ENCODE measurements at places on chromosomes 3 and 15.

DNA sequence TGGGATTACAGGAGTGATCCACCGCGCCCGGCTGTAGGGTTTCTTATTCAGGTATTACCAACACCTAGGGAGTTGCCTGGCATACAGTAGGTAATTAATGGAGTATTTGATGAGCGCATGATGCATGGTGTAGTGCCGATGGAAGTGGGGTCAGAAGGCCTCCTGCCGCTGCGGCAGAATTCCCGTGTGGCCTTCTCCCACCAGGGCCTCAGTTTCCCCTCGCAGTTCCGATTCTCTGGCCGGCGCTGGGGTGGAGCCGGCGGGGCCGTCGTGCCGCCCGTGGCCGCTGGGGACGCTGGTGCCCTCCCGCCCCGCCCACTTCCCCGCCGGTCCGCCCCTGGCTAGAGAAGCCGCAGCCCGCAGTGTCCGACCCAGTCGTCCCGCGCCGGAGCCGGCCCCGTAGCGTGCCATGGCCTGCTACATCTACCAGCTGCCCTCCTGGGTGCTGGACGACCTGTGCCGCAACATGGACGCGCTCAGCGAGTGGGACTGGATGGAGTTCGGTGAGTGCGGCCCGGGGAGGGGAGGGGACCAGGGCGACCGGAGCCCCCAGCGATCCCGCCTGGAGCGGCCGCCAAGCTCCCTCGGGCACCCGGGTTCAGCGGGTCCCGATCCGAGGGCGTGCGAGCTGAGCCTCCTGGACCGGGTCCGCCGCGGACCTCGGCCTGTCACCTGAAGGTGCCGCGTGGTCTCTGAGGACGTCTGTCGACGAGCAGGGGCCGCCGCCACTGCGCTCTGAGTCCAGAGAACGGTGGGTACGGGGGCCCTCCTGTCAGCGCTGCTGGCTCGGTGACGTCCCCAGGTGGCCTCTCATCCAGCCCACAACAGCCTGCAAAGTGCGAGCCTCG, at the start of gene IRAK2:
Gene IRAK2, plus strand, starts transcription at position 374 of the 848 bp plus-strand sequence. Its CDS starts 36 bp downstream, at position 410.
- DNase-seq: no peak

DNA sequence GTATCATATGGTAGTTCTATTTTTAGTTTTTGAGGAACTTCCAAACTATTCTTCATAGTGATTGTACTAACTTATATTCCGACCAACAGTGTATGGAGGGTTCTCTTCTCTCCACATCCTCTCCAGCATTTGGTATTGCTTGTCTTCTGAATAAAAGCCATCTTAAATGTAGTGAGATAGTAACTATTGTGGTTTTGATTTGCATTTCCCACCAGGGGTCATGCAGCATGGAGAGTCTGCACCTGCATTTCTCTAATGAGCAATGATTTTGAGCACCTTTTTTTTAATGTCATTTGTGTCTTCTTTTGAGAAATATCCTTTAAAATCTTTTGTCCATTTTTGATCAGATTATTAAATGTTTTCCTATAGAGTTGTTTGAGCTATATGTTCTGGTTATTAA, 718.5 kb downstream of the ZBBX start:
- DNase-seq: no peak

DNA sequence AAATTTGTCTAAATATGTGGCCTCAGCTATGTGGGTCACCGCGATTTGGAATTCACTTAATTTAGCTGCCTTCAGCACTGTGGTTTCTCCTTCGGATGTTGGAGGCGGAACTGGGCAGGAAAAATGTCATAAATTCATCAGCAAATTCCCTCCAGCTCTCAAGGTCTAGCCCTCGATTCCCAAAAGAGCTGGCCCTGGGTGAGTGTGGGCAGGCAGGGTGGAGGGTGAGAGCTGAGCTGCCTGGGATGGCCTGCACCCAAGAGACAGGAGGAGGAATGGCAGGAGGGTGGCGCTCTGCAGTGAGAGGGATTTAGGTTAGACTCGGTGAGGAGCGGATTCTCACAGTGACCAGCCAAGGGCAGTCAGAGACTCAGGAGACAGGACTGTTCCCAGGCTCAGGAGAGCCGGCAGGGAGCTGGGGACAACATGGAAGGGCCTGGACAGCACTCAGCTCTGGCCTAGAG, 57.1 kb downstream of the FEM1B start:
- no peak for DNase-seq

GRCh38 chr3:49110780-49111179, 6.2 kb upstream of the QARS1 start:
- DNase-seq: no peak

- no peak for DNase-seq
Measured at GRCh38 chr3:120424506-120424905, 26.3 kb downstream of the FSTL1 start.

DNA sequence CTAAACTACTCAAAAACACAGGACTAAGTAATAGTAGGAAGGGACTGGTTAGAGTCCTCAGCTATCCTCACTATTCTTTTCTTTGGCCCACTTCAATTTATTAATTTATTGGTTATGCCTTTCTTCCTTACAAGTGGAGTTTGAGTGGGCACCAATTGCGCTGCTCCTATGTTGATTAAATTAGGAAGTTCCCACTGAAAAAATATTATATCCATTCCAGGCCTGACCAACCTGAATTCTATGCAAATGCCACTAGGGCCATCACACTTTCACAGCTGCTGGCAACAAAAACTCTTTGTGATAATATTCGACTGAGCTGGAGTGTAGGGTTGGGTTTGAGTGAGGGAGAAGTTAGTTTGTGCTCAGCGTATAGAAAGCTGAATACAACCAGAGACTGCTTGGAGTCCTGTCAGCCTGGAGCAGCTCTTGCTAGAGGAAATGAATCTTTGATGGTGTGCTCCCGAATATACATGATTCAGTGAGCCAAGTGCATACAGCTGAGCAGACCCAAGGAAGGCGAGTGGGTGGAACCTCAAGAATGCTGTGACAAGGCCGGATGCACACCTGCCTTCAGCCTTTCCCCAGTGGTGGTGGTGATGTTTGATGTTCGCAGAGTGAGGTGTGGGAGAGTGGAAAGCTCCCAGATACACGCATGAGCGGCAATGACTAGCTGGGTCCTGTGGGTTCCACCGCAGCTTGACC, 1.5 kb downstream of the ARHGEF3 start:
- no peak for DNase-seq

- DNase-seq: no peak
Measured at GRCh38 chr3:101825904-101826445, 23.3 kb upstream of the NFKBIZ start.

GRCh38 chr15:70835415-70835814, 18.5 kb downstream of the LARP6 start:
- no peak for DNase-seq

- DNase-seq: no peak
Measured at GRCh38 chr15:89199746-89200145, 21.6 kb downstream of the RLBP1 start.

- no peak for DNase-seq
Measured at GRCh38 chr15:93257920-93258319, 168.9 kb upstream of the RGMA start.

GRCh38 chr3:127156338-127157050, 36.4 kb upstream of the PRR23E start:
- DNase-seq: no peak

DNA sequence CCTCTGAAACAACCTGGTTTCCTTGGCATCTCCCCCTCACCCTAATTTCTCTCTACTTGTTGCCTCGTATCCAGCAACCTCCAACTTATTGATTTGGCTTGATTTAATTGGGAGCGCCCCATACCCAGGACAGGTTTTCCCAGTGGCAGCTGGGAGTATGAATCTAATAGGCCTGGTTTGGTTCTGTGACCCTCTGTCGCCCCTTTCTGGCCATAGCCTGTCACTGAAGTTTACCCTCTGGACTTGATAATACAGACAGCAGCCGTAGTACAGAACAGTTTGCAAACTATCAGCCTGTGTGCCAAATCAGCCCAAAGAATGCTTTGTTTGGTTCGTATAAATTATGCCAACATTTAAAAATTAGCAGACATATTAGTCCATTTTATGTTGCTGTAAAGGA, 525.1 kb upstream of the GOLIM4 start:
- no peak for DNase-seq

GRCh38 chr3:169660709-169661360, 2.7 kb downstream of the MECOM start:
- no peak for DNase-seq

GRCh38 chr15:57411945-57412768, 35.9 kb downstream of the CGNL1 start:
- no peak for DNase-seq

DNA sequence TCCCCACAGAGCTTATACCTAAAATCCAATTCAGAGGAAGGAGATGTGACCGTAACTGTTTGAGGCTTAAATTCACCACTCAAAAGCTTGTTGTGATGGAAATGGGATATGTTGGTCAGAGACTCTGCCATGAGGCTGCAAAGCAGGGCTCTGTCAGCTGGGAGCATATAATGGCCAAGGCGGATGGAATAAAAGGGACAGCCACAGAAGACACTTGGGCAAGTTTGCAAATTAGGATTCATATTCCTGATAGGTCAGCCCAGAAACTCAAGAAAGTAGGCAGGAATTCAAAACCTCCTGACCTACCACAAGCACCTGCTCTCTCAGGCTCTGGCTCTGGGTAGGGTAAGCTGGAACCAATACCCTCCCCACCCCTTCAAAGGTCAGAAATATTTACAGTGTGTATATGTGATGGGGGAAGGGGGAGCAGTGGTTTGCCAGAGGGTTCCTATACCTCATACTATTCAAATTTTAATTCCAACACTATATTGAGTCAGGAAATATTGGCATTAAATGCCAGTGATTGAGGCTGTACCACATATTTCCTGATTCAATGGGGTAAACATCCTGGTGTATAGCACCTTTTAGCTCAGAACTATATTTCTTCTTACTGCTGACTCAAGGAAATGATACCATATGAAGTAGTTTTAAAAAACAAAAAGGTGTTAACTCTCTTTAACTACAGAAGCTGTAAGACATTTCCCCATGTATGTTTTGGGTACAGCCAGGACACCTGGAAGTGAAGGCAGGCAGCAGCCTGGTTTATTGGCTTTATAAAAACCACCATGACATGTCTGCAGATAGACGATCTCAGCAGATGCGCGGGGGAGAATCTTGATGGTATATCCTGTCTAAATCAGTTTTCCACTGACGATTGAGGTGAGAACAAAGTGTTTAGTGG, 19.2 kb downstream of the FYCO1 start:
- DNase-seq: no peak

DNA sequence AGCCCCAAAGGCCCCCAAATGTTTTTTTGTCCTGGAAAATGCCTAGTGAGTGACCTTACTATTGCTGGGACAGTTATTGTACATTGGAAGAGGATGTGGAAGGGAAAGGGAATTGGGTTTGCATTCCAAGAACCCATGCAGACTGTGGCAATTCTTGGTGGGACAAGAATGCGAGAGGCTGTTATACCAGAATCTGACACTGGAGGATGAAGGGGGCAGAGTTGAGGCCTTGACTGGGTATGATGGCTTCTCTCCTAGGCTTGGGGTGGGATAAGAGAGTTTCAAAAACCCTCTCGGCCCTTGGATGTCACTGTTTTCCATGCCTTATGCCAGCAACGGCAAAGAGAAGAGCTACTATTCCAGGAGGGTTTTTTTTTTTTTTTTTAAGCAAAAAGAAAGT, 25.3 kb downstream of the IL16 start:
- DNase-seq: no peak

GRCh38 chr3:16504242-16504641, 9.3 kb downstream of the RFTN1 start:
- peak; percentile 49 for DNase-seq

- no peak for DNase-seq
Measured at GRCh38 chr3:173800154-173800553, 402.6 kb downstream of the NLGN1 start.

GRCh38 chr3:164679245-164679644, 399.1 kb downstream of the SI start:
- DNase-seq: no peak

DNA sequence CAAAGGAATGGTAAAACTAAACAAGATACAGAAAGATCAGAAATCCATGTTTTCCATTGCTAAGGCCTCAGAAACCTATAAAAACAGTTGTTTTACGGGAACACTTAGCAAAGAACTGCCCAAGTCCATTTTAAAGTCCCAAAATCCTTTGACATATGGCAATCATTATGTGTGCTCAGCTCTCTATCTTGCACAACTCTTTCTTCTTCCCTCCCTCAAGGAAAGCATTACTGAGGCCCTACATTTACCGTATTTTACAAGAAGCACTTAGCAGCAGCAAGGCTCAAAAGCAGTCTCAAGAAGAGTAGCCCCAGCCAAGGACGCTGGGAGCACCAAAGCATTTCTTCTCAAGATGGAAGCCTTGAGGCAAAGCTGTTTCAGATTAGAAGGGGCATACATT, 169.6 kb upstream of the LRTM1 start:
- no peak for DNase-seq

- no peak for DNase-seq
Measured at GRCh38 chr3:122092460-122093165, 37.5 kb downstream of the CD86 start.

DNA sequence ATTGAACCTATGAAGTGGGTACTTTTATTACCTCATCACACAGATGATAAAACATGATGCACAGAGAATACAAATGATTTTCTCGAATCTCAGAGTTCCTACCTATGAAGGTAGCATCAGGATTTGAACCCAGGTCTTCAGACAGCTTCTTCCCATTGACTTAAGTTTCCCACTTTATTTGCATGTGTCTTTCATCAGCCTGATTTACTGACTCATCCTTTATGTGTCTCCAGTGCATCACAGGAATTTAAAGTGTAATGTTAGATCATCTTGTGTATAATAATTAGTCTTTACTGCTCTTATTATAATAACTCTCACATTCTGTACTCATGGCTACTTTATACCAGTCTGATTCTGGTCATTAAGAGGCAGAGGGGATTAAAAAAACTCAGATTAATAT, 449.4 kb upstream of the SUCLG2 start:
- DNase-seq: no peak

GRCh38 chr3:156614642-156615511, 59.5 kb upstream of the TIPARP start:
- no peak for DNase-seq

DNA sequence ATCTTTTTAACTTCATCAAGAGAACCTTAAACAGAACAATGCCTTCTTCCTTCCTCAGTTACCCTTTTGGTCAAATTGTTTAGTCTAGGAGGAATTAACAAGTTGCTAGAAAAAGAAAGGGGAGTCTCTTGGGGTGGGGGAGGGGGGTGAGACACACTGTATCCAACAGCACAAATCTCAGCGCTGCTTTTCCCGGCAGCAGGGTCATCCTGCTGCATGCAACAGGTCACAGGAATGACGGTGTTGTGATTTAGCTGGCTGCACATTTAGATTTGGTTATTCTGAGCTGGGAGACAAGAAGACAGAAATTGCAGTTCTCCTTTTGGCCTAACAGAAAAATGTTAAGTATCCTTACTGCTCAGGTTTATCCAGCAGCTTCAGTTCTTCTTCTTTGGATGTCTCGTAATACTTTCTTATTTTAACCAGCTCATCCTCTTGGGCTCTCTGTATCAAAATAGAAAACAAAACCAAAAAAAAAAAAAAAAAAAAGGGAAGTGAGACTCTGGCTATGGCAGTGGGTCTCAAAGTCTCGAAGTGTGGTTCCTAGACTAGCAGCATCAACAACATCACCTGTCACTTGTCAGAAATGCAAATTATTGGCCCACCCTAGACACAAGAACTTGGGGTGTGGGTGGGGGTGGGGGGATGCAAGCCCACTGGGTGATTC, 190.5 kb downstream of the GREM1 start:
- no peak for DNase-seq

GRCh38 chr15:68638953-68639515, 60.2 kb downstream of the CORO2B start:
- DNase-seq: no peak

GRCh38 chr3:32743934-32744333, 58.9 kb downstream of the CNOT10 start:
- DNase-seq: no peak
